ENCODE measurements at places on chromosomes 4 and X.

- DNase-seq = peak; percentile 17
These were observed 41.3 kb upstream of the ATP6AP2 start for GRCh38 chrX:40539214-40540142.

DNA sequence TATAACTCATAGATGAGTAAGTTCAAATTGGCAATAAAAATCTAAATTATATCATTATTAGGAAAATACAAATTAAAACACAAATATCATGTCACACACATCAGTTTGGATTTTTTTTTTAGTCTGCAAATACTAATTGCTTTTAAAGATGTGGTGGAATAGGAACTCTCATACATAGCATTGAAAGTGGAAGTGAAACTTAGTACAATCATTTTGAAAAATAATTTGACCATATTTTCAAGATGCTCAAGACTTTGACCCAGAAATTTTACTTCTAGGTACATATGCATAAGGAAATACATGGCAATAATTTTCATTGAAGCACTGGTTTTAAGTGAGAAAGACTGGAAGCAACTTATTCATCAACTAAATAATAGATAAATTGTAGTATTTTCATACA, 147.5 kb upstream of the SMIM31 start:
- no peak for DNase-seq

GRCh38 chr4:38090455-38091246, 130.5 kb downstream of the PTTG2 start:
- no peak for DNase-seq

GRCh38 chrX:21047034-21047455, 327.2 kb upstream of the CNKSR2 start:
- no peak for DNase-seq

DNA sequence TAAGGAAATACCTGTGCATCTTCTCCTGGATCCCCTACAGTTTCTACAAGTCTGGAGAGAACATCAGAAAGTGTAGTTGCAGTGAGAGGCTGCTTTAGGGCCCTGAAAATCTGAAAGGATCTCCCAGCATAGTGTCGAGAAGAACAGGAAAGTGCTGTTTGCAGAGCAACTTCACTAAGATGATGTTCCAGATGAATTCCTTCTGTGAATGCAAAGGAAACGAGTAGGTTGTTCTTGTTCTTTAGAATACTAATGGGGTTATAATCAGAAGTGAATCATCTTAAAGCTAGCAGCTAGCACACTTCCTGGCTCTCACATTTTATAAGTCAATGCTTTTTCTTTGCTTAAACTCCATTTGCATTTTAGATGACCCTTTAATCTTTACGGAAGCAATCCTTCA, 53.7 kb downstream of the ZAR1 start:
- DNase-seq = no peak

GRCh38 chr4:236028-236427, 69.2 kb downstream of the ZNF732 start:
- DNase-seq = no peak

GRCh38 chr4:151197247-151197646, 79.7 kb upstream of the PRSS48 start:
- DNase-seq = no peak

- DNase-seq = peak; percentile 11
These were observed 16.3 kb downstream of the KLF8 start for GRCh38 chrX:56248492-56248891.

DNA sequence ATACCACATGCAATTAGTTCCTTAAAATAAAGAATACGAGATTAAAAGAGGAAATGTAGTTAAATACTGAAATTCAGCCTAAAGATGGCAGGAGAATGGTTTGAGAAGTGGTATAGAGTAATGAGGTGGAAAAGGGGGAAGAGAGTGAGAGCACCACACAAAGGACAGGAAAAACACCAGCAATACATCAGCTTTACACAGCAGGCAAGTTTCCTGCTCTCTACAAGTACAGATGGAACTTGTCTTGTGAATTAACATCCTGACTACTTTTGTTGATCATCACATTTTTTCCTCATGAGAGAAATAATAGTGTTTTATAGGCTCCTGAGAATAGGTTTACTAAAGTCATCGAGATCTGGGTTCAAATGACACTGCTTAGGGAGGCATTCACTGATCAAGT, 2.9 kb upstream of the UNC5C start:
- no peak for DNase-seq

- DNase-seq = no peak
These were observed 1043.1 kb upstream of the PABPC4L start for GRCh38 chr4:135244696-135245095.

GRCh38 chr4:118032691-118033090, 1.6 kb upstream of the NDST3 start:
- DNase-seq = no peak

- DNase-seq = no peak
These were observed 103.1 kb downstream of the PHEX start for GRCh38 chrX:22135171-22135711.

DNA sequence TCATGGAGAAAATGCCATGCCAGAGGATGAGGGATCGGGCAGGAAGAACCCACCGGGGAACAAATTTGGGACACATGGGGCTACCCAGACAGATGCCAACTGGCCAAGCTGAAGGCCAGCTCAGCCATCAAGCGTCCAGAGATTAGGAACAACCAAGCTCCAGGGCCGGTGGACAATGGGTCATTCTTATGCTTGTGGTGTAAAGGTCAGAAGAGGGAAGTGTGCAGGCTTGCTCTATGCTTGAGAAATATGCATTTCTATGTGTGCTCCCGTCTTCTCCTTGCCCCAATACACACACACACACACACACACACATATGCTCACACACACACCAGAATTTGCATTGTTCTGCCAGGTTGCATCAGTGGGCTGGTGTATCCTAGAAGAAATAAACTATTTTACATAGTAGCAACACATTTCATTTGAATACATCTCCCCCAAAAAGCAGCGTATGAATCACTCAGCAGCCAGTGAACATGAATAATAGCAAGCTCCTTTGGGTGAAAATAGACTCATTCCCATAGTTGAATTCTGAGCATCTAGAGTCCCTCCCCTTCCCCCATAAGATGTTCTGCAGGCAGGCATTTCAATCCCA, 201.9 kb upstream of the PPARGC1A start:
- DNase-seq = no peak

DNA sequence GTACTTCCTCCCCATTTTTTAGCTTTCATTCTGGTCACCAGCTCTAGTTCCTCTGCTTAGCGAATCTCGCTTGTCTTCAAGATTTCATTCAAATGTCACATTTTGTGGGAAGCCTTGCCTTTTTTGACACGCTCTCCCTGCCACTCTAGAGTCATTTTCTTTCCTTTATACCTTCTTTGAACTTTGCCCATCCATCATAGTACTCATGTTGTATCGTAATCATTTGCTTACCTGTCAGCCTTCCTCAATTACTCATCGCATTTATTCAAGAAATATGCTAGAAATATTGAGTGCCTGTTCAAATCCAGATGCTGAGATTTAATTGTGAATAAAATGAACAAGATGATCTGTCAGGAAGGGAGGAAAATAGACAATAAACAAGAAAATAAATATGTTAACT, 21.8 kb downstream of the TSPAN7 start:
- DNase-seq = no peak

DNA sequence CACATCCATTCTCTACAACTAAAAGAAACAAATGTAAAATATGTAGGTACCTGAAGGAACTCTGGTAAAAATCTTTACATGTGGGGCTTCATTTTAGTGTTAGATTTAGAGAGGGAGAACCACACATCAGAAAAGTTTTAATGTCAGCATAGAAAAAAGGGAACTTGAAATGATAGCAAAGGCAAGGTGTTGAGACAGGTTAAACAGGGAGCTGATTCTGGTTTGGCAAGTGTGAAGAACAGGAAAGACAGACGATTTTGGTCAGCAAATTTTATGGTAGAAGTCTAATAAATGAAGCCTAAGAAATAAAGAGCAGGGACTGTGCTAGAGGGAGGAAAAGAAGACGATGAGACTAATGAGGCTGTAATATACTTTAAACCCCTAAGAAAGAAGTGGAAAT, 67.6 kb upstream of the COX18 start:
- DNase-seq = no peak

DNA sequence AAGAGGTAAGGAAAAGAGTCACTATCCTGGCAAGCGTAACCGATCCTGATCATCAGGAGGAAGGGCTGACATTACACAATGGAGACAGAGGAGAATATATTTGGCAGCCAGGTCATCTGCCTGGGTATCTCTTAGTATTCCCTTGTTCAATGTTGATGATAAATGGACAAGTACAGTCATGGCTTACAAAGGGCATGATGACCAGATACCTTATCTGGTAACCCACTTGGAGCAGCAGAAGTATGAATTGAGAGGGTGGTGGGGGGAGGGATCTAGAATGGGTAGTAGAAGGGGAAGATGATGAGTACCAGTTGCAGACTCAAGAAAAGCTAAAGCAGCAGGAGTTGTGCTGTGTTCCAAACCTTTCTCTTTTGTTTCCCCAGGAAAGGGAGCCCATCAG, 17.3 kb downstream of the F8 start:
- DNase-seq = no peak

- DNase-seq = no peak
These were observed 56.5 kb upstream of the PROM1 start for GRCh38 chr4:16140231-16140878.

GRCh38 chrX:147570483-147570882, 341.2 kb upstream of the FMR1 start:
- no peak for DNase-seq

DNA sequence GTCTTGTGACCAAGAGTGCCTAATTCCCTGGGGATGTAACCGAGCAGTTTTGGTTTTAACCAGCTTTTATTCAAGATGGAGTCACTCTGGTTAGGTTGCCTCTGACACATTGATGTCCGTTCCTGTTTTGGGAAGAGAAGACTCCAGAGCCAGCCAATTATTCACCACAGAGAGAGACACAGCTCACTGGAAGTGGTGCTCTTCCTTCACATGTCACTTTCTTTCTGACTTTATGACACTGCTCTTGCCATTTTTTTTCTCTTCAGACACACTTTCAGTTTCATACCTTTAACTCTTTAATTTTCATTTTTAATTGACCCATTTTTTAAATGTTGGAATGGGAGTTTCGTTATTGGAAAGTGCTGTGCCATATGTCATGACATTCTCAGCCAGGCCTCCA, 418.4 kb upstream of the FSTL5 start:
- no peak for DNase-seq

GRCh38 chr4:111921714-111922113, 223.5 kb upstream of the FAM241A start:
- no peak for DNase-seq

DNA sequence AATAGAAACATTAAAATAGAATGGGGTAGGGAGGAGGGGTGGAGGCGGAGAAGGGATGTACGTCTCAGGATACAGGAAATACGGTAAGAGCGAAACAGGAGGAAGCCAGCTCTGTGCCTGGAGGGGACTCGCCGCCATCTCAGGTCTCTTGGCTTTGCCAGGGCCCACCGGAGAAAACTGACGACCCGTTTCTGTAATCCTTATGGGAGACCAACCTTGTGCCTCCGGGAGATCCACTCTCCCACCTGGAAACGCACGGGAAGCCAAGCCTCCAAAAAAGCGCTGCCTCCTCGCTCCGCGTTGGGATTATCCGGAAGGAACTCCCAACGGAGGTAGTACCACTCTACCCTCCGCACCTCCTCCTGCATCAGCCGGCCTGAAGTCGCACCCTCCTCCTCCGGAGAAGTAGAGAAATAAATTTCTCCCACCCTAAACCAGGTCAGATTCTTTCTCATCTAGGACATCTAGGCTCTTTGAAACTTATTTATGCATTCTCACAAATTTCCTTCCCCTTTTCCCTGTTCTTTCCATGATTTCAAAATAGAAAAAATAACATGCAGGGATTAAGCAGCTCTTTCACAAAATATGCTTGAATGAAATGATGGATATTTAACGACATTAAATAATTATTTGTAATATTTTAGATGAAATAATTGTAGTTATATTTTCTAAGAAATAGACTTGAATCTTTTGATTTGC, at the start of gene NBDY:
NBDY (plus strand) TSS at position 92 of the 699 bp plus-strand sequence; CDS start at position 203, 111 bp downstream.
- DNase-seq = no peak

DNA sequence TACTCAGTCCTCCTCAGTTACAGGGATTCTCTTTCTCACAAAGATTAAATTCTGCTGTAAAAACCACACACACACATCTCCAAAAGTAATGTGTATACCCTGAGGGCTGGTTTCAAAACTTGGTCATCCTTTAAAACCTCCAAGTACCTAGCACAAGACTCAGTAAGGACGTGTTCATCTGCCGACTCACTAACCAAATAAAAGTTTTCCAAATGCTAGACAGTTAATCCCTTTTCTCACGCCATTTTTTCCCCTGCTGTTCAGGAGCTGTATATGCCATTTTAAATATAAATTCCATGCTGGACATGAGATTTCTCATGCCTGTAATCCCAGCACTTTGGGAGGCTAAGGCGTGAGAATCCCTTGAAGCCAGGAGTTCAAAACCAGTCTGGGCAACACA, 3.9 kb upstream of the SAT1 start:
- no peak for DNase-seq

DNA sequence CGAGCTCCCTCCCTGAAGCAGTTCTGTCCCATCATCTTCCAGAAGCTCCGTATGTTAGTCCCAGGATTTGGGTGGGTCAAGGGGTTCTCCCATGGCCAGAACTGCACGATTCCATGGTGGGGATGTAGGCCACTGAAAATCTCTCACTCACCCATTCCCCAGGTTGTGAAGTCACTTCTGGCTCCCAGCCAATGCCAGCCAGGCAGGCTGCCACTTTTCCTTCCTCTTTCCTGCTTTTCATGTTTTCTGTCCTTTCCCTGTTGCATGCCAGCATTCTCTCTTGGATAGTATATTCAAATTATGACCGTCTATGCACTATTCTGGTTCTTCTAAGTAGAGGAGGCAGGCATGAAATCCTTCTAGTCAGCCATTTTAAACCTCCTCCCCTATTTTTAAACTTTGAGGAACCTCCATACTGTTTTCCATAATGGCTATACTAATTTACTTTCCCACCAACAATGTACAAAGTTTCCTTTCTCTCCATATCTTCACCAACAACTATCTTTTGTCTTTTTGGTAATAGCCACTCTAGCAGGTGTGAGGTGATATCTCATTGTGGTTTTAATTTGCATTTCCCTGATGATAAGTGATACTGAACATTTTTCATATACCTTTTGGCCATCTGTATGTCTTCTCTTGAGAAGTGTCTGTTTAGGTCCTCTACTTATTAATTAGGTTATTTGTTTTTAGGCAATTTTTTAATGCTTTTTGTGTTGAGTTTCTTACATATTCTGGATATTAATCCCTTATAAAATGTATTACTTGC, 182.1 kb upstream of the TET2 start:
- no peak for DNase-seq

GRCh38 chr4:156976147-156976546, 4.5 kb upstream of the PDGFC start:
- no peak for DNase-seq

- no peak for DNase-seq
These were observed 5.8 kb downstream of the RPS4X start for GRCh38 chrX:72271091-72271788.

GRCh38 chr4:77367638-77368037, 210.6 kb downstream of the CCNG2 start:
- no peak for DNase-seq

DNA sequence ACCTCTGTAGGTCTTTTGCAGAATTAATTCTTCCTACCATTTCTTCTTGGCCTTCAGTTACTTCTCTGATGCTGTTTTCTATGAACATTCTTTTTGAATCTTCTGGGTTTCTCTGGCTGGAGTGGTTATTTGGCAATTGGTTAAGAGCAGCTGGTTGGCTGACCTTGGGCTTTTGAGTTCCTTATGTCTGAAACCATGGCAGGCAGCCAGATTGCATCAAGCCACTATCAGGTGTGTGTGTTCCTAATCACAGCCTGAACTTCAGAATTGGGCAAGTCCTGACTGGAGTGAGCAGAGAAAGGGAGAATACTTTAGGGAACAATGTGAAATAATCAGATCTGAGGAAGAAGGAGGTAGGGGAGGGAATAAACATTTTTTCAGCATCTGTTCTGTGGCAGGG, 90.2 kb downstream of the ARHGAP10 start:
- no peak for DNase-seq
